Foreskin keratinocyte (primary cell): ENCODE measurements at places on chromosomes 3 and 15. TPM values are rescaled to one million over a fixed set of nuclear protein-coding genes. Genes with fewer than 3 reads are reported as not detected.

Gene SLC22A13
- 0.17 and 0.21 TPM in 2 replicates for total RNA-seq

Gene P3H2
- 42.3 and 86.8 TPM in 2 replicates for total RNA-seq

Gene INTS14
- total RNA-seq, result 35.8 and 40.5 TPM in 2 replicates

Gene RTP3
- total RNA-seq, result not detected in 2 replicates

Gene MAP6D1
- total RNA-seq, result 1.3 and 1.5 TPM in 2 replicates

Gene FBXL22
- total RNA-seq, result 0.03 and 0.21 TPM in 2 replicates

Gene ISLR
- not detected in 2 replicates for total RNA-seq

Gene C3orf49
- not detected in 2 replicates for total RNA-seq

Gene RTP1
- total RNA-seq, result not detected in 2 replicates

Gene FBLN2
- 4.0 and 5.5 TPM in 2 replicates for total RNA-seq

Gene ATP13A4
- not detected in 2 replicates for total RNA-seq

Gene UCN2
- total RNA-seq, result 18.8 and 35.4 TPM in 2 replicates

Gene STRIT1
- total RNA-seq, result not detected in 2 replicates

Gene ZIC4
- total RNA-seq, result not detected in 2 replicates

Gene LSAMP
- total RNA-seq, result 0.04 TPM in 1 of 2 replicates, not detected in the other

Gene TRH
- total RNA-seq, result not detected in 2 replicates

Gene NDN
- 5.7 and 7.5 TPM in 2 replicates for total RNA-seq

Gene ALS2CL
- total RNA-seq, result 32.3 and 39.6 TPM in 2 replicates

Gene DNAH1
- 0.37 and 0.53 TPM in 2 replicates for total RNA-seq

Gene NPAP1
- total RNA-seq, result not detected in 2 replicates

Gene DGKG
- 0.11 TPM in 1 of 2 replicates, not detected in the other for total RNA-seq

Gene PDE8A
- total RNA-seq, result 11.7 and 12.1 TPM in 2 replicates

Gene SI
- not detected in 2 replicates for total RNA-seq

Gene SLC27A2
- total RNA-seq, result 0.07 and 0.11 TPM in 2 replicates

Gene IL5RA
- not detected in 2 replicates for total RNA-seq

Gene POTEB
- total RNA-seq, result not detected in 2 replicates

Gene SYNPR
- total RNA-seq, result not detected in 2 replicates

Gene KCNAB1
- 0.49 and 0.51 TPM in 2 replicates for total RNA-seq

Gene VEPH1
- 0.32 and 0.82 TPM in 2 replicates for total RNA-seq

Gene TYRO3
- total RNA-seq, result 16.0 and 16.3 TPM in 2 replicates

Gene TUSC7
- total RNA-seq, result not detected in 2 replicates

Gene BOC
- total RNA-seq, result 10.5 and 13.4 TPM in 2 replicates

Gene FAM131A
- total RNA-seq, result 13.3 and 14.6 TPM in 2 replicates

Gene IFT57
- total RNA-seq, result 44.4 and 49.8 TPM in 2 replicates

Gene GABRA5
- total RNA-seq, result not detected in 2 replicates

Gene NANOGP8
- not detected in 2 replicates for total RNA-seq

Gene SIDT1
- total RNA-seq, result 0.03 and 0.11 TPM in 2 replicates

Gene C15orf39
- 17.2 and 23.6 TPM in 2 replicates for total RNA-seq

Gene DLEC1
- total RNA-seq, result not detected in 2 replicates

Gene ITGA11
- total RNA-seq, result not detected in 2 replicates

Gene OXTR
- 0.63 and 0.95 TPM in 2 replicates for total RNA-seq

Gene MYH15
- 5.0 and 6.3 TPM in 2 replicates for total RNA-seq
